ENCODE measurements at places on chromosomes 2 and 18.

DNA sequence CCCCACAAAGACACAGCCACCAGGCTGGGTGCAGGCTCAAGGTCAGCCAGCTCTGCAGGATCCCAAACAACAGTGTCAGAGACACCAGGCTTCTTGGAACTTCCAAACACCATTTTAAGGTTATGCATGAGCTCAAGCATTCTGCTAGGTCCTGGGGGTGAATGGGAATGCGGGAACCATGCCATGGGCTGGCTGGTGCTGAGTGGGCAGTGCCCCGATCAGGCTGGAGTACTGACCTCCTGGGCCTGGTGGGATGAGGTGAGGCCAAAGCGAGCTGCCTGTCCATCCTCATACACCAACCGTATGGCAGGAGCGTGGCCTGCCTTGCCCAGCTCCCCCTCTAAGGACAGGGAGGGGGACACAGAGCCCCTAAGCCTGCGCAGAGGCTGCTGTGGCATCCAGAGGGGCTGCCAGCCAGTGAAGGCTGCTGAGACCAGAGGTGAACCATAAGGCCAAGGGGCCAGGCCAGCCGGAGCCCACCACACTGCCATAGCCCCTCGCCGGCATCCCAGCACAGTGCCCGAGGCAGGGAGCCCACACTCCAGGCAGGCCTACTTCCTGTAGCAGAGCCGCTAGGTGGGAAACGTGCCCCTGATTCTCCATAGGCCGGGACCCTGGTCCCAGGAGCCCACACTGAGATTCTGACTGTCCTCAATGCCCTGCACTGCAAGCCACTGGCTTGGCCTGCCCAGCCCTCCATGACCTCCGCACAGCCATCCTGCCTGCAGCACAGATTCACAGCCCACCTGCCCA, 135.0 kb downstream of the HDAC4 start:
- DNase-seq = no peak

DNA sequence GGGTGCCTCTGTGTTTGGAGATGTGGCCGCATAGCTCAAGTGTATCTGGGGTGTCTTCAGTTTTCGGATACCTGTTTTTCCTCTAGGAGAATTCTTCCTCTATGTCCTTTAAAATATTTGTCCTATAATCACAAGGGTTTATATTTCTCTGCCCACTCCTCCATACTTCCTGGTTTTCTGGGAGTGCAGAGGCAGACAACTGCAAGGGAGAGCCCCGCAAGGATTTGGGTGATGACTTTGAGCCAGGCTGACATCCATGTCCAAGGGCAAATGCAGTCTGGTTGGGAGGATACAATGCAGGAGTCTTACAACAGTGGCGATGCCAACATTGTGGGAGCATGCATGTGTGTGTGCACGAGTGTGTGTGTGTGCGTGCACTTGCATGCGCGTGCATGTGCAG, 2.1 kb downstream of the IL1RL1 start:
- DNase-seq = no peak

DNA sequence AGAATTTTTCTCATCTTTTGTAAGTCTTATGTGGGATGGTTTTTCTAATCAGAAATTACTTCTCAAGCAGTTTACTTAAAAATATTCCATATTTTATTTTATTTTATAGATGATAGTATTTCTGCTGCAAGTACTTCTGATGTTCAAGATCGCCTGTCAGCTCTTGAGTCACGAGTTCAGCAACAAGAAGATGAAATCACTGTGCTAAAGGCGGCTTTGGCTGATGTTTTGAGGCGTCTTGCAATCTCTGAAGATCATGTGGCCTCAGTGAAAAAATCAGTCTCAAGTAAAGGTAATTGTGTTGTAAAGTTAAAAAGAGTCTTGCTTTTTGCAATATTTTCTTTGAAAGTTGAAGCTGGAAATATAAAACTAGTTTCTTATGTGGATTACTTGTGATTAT, 76.2 kb downstream of the EML4 start:
- DNase-seq = no peak

DNA sequence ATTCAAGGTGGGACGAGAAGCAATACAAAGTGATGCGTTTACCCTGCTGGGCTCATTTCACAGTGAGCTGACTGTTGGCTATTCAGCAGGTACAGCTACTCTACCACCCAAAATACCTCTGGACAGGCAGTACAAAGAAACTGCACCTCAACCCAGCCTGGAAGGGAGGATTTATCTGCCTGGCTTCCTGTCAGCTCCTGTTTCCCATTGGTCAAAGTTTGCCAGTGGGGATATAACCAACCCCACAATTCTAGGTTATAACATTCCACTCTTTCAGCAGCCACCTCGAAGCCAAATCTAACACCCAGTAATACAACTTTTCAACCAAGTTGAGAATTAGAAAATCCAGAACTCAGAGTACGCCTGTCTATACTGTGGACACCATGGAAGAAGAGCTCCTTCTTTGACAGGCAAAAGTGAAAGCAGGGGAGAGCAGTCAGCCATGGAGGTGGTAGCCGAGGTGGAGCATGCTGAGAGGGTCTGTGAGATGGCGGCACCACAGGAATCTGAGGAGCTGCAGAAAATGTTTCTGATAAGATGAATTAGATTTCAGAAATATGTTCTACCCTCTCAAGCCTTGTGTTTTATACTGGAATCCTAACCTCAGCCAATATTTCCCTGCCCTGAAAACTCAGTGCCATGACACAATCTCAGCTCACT, 10.8 kb downstream of the DUSP19 start:
- DNase-seq = no peak

DNA sequence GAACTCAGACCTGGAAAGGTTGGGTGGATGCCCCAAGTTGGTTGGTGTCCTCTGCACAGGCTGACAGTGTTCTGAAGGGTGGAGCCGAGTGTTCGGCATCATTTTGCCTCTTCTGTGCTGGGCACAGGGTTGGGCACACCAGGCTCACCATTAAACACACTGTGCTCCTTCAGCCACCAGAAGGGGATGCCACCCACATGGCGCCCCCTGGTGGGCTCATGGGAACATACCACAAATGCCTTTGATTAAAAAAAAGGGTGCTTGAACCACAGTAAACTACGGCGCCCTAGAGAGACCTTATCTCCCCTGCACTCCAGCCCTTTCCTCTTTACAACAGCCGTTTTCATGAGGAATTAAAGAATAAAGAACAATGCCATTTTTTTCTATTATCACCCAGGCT, 89.4 kb downstream of the CELF4 start:
- DNase-seq = no peak

GRCh38 chr2:59824314-59824713, 729.1 kb downstream of the BCL11A start:
- no peak for DNase-seq

DNA sequence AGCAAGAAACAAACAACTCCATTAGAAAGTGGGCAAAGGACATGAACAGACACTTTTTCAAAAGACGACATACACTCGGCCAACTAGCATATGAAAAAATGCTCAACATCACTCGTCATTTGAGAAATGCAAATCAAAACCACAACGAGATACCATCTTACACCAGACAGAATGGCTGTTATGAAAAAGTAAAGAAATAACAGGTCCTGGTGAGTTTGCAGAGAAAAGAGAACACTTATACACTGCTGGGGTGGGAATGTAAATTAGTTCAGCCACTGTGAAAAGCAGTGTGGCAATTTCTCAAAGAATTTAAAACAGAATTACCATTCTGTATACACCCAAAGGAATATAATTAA, 130.5 kb downstream of the PLCL1 start:
- no peak for DNase-seq

- no peak for DNase-seq
Observed at GRCh38 chr2:207148020-207148419, 17.7 kb downstream of the KLF7 start.

DNA sequence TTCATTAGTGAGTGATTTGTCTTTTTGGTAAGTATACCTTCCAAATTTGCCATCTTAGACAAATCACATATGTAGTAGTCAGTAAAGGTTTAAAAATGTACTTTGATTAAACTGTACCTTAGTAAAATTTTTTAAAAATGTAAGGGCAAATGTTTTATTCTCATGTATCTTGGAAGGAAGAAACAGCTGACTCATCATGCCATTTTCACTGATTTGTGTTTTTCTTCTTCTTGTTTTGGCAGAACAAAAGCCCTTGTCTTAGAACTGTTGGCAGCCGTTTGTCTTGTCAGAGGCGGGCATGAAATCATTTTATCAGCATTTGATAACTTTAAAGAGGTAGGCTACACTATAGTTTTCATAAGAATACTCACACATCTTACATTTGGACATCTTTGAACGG, 136.5 kb downstream of the PRPF40A start:
- DNase-seq = no peak

- DNase-seq = no peak
Observed at GRCh38 chr18:32442575-32442974, 28.1 kb downstream of the GAREM1 start.

DNA sequence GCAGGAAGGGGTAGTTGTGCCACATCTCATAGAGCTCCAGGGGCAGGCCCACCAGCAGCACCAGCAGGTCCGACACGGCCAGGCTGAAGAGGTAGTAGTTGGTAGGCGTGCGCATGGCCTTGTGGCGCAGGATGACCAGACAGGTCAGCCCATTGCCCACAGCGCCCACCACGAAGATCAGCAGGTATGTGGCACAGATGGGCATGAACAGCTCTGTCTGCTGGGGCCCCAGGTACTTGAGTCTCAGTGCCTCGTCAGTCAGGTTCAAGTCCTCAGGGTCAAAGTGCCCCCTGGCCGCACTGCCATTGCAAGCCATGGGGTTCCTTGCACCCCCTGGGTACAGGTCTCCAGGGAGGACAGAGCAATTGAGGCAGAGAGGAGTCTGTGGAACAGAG, 1.6 kb downstream of the NMUR1 start:
- no peak for DNase-seq

Data from smooth muscle cell of the brain vasculature (primary cell).